ENCODE measurements at places on chromosomes 12 and 14.

- no peak for DNase-seq
Measured at GRCh38 chr12:11782914-11783420, 133.5 kb downstream of the ETV6 start.

DNA sequence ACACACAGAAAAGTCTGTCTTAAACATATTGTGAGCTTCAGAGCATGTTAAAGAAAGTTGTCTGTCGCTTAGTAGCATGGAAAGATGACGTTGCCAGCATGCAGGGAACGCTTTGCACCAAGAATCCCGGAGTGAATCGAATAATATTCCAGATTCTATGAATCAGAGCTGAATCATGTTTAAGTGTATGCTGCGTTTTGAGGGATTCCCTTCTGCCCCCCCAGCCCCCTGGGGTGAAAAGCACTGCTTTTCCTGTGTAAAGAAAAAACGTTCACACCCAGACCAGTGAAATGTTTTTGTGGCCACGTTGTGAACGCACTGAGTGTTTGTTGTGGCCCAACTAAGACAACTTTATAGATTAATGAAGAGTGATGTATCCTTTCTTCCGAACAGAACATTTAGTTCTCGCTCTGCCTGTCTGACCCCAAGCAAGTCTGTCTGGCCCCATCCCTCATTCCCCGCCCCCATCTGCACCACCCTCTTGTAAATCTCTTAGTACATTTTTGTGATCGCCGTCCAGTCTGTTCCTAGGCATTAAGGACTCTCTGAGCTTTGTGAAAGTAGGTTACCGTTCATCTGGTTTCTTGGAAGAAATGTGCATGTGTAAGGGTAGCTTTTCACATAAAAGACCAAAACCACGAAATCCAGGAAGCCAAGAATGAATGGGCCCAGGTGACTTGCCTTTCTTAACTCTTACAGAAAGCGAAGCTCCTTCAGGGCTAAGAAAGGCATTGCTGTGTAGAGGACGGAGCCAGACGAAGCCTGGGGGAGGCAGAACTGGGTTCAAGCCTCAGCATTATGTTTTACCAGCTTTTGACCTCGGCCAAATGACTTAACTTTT lies 103.0 kb downstream of the SAMD4A start:
- DNase-seq: peak; percentile 4

DNA sequence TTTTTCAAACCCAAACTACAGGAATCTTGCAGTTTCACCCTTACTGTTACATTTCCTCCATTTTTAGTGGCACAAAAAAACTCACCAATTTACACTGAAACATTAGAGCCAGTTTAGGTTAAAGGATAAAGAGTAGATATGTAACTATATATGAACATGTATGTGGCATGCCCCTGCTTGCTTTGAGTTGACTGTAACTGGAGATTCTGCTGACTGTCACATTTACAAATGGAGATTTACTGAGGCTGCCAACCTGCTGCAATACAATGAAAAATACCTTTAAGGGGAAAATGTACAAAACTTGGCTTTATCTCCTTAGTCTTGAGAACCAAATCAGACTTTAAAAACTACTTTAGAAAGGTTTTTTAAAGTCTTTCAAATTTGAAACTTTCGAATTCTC lies 28.3 kb downstream of the STON2 start:
- DNase-seq: no peak

DNA sequence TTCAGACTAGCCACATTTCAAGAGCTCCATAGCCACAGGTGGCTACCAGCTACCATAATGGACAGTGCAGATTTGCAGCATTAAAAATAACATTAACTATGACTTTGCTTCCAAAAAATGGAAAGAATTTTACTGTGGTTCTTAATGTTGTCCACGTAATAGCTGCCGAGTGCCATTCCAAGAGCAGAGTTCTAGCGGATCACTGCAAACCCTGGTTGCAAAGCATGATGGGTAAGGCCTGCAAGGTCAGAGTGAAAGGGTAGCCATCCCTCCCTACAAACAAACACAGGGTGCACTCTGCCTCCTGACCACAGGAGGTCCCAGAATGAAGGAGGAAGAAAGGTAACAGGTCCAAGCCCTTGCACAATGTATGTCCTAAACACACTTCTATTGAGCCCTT lies 157.6 kb downstream of the DPF3 start:
- no peak for DNase-seq

GRCh38 chr12:84159260-84159659 lies 753.3 kb downstream of the SLC6A15 start:
- DNase-seq: no peak

- DNase-seq: no peak
Measured at GRCh38 chr14:32542507-32542906, 213.4 kb downstream of the AKAP6 start.

DNA sequence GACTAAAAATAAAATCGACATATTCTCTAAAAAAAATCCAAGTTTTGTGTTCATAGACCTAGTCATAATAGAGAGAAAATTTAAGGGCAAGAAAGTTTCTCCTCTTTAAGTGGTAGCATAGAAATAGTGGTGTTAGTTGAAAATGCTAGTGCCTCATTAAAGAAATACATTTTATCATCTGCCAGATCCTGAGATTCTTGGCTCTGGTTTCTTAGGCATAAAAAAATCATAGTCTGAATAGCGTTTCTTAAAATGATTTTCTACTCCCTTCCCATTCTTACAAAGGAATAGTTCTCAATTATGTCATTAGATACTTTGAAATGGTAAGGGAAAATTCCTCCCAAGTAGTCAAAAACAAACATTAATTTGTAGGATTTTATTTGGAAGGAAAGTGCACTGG lies 212.8 kb downstream of the NELL2 start:
- DNase-seq: no peak

GRCh38 chr14:69468949-69469348 lies 15.6 kb upstream of the PLEKHD1 start:
- DNase-seq: no peak

DNA sequence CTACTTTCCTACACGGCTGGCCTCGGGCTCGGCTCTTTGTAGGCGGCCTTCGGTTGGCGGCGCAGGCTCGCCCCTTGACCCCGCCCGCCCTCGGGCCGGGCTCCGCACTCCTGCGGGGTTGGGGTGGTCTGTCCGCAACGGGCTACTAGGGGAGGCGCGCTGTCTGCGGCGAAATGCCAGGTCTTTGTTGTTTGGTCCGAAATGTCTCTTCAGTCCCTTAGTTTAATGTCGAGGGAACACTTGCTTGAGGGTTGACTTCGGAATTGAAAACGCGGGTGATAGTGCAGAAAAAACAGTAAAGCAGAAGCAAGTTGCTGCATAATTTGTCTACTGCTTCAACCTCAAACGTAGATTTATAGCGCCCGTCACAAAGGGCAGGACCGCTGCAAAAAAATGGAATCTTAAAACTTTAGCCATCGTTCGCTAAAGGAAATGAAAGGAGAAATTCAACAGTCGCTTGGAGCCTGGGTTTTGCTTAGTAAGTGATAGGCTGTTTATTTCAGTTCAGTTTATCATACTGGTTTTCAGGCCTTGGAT lies 390 bp downstream of the JKAMP start:
- no peak for DNase-seq

DNA sequence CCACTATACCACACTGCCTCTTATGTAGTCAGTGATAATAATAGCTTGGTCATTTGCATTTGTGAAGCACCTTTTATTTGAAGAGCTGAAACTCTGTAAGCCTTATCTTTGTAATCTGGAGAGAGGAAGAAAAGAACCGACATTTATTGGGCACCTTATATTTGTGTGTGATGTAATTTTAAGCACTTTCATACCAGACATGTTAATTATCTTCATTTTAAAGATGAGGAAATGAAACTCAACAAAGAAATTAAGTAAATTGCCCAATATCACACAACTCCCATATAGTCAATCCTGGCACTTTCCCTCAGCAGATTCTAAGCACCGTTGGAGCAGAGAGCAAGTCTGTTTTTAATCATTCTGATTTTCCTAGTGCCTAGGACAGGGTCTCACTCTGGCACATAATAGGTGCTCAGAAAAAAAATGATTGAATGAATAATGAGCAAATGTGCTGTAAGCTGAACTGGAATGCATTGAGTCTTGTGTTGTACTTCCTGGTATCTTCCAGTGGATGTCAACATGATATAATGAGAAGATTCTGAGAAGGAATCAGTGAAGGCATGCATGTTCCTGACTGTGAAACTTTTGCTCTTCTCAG lies 418.9 kb downstream of the ZFP36L1 start:
- DNase-seq: no peak

GRCh38 chr12:27142101-27142721 lies 59.8 kb upstream of the C12orf71 start:
- DNase-seq: no peak

DNA sequence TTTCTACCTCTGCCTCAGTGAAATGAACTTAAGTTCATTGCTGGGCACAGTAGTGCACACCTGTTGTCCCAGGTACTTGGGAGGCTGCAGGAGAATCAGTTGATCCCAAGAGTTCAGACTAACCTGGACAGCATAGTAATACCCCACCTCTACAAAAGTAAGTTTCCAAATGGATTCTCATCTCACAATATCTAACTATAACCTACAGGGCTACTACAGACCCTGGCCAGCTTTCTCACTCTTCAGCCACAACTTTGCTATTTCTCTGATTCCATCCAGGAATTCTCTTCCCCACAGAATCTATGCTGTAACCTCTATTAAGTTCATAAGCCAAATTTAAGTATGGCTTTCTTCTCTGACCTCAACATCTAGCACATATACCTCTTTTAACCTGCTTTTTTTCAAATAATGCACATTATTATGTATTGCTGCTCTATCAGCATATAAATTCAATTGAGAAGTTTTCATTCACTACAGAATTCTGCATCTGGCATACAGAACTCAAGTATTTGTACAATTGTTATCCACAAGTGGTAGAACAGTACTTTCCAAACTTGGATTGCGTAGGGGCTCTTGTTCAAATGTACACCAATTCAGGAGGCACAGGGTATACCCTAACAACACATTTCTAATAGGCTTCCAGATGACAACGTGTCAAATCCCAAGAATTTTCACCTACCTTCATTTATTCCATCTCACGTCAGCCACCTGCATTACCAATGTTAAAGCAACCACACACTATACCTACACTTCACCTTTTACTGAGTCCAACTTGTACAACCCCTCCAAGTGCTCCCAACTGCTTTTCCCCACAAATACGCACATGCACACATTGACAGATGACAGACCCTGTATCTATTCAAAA lies 3.8 kb downstream of the RPS29 start:
- DNase-seq: no peak

DNA sequence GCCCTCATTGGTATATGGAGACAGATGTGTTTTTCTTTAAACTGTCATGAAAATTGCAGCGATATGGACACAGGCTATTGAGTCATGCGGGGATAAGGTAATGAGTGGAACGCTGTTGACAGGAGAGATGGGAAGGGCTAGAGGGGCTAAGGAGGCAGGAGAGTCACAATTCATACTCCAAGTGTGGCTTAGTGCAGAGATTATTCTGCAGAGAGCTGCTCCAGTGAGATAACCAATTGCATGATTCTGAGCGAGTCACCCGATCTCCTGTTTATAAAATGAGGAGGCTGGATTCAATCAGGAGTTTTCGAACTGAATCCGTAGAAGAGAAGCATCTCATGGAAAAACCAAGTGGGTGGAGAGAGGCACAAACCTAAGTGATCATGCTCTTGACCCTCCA lies 106.4 kb upstream of the PLEKHG7 start:
- no peak for DNase-seq

- no peak for DNase-seq
Measured at GRCh38 chr14:69582212-69582611, 7.5 kb upstream of the CCDC177 start.

DNA sequence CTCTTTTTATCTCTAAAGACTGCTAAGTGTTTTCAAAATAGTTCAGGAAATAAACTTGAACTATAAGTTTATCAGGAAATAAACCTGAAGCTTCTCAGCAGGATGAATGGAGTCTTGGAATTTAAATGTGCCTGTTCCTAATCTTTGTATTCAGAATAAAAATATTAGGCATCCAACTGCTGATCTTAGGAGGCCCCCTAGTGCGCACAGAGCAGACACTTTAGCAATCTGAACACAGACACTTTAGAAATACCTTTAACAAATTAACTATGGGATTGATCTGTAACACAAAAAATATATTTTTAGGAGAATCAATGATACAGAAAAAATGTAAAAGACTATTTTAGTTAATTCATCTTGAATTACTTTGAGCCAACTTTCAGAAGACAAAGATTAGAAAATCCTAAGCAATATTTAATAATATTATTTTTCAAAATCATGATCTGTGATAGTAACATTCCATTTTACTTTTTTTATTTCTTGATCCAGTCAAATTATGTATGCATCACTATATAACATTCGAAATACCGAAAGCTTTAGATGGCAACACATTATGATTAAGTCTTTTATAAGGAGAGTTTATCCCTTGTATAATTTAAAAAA lies 80.9 kb downstream of the SLC41A2 start:
- DNase-seq: no peak

GRCh38 chr14:32710231-32710671 lies 228.4 kb upstream of the NPAS3 start:
- no peak for DNase-seq

DNA sequence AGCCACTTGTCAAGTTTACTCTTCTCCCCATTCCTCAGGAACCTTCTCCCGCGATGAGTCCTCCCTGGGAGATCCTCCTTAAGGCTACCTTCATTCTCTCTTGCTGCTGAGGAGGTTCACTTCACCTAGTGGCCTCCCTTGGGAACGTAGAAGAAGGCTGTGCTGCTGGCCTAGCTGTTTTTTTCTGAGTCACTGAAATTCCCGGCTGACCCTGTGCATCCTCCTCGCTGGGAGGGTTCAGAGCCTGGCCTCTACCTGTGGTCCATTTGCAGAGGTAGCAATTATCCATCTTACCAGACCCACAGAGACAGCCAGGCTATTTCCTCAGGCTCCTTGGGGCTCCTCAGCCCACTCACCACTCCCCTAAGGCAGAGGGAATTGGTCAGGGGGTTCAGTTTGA lies 4.6 kb downstream of the KRT82 start:
- no peak for DNase-seq

- DNase-seq: no peak
Measured at GRCh38 chr14:75158843-75159614, 17.4 kb downstream of the TMED10 start.

DNA sequence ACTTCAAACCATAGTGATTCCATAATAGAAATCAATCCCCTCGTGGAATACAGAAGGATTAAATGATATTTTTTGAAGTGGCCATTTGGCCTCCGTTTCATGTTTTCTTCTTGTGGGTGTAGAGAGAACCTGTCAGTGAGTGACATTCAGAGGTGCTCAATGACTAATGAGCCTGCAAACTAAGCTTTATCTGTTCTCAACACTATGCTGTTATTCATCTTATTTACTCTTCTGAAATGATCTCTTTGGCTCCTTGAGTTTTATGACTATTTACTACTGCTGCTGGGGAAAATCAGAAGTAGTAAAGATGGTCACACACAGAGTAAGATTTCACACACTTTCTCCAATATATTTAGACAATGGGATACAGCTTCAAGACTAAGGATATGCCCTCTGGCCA lies 30.4 kb downstream of the ATP2B1 start:
- no peak for DNase-seq

DNA sequence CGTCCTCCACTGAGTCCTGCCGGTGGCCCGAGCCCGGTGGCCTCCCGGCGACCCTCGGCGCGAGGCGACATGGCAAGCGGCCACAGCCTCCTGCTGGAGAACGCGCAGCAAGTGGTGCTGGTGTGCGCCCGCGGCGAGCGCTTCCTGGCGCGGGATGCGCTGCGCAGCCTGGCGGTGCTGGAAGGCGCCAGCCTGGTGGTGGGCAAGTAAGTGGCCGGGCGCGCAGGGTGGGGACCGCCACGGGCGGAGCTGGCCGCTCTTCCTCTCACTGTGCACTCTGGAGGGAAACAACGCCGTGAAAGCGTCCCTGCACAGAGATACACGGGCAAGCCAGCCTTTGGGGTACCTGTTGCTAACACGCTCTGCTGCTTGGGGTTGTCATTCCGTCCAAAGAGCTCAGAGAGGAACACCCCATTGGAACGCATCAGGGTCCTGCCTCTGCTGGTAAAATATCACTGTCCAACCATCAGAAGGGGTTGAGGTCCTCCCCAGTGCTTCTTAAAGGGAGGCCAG lies at the start of gene AMDHD1:
Gene AMDHD1, plus strand, starts transcription at position 2 of the 513 bp plus-strand sequence. Its CDS starts 68 bp downstream, at position 70.
- DNase-seq: peak; percentile 44
